ENCODE measurements at places on chromosomes 2 and 18.

DNA sequence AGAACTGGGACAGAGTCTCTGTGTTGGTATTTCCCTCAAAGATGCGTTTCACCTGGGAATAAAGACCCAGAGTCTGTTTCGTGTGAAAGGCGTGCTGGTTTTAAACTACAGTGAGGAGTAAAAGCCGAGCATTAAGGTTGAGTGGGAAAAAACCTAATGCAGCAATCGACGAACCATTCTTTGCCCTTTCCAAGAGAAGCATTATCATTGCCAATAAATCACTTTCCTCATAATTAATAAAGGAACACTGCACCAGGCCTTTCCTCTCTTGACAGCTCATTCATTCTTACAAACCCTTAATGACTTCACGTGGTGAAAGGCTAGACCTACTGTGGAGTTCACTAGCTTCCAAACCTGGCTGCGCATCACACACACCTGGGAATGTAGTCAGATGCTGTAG lies 896 bp upstream of the SLC8A1 start:
- DNase-seq, result no peak

GRCh38 chr2:210445116-210445707 lies 31.3 kb downstream of the LANCL1 start:
- DNase-seq, result no peak

DNA sequence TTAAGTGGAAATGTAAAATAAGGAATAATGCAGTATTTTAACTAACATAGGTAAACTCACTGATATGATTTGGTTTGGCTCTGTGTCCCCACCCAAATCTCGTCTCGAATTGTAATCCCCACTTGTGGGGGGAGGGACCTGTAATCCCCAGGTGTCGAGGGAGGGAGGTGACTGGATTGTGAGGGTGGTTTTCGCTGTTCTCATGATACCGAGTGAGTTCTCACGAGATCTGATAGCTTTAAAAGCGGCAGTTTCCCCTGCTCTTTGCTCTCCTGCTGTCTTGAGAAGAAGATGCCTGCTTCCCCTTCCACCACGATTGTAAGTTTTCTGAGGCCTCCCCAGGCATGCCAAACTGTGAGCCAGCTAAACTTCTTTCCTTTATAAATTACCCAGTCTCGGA lies 109.4 kb upstream of the LYPD6 start:
- DNase-seq, result no peak

DNA sequence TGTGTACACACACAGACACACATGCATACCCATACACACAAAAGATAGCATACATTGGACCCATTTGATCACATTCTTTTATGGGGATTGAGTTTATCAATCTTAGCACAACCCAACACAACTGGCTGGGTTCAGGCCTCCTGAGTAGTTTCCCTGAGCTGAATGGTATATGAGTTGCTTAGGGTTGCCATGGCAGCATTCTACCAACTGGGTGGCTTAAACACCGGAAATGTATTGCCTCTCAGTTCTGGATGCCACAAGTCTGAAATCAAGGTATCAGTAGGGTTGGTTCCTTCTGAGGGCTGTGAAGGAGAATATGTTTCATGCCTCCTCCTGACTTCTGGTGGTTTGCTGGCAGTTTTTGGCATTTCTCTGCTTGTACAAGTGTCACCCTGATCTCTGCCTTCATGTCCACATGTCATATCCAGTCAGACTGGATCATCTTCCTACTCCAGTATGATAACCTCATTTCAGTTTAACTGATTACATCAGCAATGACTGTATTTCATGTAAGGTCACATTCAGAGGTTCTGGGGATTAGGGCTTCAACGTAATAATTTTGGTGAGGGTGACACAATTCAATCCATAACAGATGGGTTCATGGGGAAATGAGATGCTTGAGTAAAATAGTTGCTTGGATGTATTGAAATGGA lies 212.7 kb downstream of the KCNE4 start:
- no peak for DNase-seq

DNA sequence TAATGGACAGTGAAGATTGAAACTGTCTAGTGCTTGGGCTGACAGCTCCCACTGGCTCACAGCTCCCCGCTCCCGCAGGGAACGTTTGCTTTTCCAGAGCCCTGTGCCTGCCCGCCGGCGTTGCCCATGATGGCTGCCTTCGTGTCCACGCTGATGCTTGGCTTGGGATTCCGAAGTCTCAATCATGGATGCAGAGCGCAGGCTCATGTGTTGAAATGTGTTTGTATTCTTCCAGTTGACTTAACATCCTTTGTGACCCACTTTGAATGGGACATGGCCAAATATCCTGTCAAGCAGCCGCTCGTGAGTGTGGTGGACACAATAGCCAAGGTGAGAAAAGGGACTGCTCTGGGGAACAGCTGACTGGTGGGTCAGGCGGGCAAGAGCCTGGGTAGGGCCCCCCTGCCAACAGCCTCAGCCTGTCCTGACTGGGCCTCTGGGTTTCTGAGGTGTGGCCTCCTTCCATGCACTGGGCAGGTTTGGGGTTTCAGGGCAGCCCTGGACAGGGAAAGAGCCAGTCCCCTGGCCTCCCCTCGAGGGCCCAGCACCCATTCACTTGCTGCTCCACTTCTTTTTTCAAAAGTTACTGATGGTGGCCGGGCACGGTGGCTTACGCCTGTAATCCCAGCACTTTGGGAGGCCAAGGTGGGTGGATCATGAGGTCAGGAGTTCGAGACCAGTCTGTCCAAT lies 42.8 kb downstream of the ATP6V1C2 start:
- DNase-seq, result no peak

DNA sequence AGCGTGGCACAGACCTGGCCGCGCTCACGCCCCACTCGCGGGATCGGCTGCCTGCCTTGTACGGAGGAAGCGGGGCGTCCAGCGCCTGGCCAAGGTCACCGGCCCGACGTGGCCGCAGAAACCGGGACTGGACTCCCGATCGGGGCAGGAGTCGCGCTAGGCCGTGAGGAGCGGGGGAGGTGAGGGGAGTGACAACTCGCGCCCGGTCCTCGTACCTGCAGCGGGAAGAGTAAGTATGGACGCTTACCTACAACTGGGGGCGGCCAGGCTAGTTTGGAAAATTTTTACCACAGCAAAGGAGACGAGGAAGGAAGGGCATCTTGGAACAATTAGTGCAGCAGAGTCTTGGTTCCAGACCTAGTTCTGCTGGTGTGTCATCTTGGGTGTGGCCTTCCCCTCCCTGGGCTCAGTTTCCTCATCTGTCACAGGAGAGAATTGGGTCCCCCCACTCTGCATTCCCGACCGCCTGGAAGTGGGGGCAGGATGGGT lies 693 bp downstream of the UBE2F start:
- no peak for DNase-seq

DNA sequence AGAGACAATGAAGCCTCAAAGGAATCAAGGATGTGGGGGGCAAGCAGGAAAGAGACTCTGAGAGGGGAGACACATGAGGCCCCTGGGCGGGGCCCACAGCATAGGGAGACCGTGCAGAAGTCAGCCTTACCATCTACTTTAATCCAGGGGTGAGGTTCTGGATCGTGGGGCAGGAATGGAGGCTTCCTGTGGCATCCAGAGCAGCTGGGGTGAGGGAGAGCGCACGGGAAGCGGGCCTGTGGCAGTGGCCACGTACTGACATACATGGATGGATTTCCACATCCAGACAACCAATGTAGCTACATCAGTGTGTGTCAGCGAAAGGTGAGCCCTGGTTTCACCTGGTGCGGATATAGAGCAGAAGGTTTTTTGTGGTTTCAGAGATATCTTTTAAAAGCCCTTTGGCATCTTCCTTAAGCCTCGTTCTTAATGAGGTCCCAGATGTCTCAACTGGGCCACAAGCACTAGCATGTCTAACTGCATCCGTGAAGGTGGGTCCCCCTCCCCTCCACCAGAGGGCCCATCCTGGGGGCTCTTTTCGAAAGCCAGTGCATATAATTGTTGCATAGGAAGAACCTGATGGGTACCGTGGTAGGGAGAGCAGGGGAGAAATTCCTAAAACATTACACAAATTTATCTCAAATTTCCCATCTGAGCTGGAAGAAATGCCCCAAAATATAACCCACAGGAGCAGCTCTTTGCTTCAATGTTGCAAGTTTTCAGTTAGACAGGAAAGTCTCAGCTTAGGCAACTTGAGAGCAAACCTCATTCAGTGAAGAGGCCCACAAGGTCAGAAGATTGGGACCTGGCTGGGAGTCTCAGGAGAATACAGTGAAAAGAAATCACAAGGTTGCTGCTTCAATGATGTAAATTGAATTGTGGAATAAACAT lies 90.9 kb downstream of the SP3 start:
- DNase-seq, result no peak
